HFFc6 (cell line): ENCODE measurements at places on chromosomes 12 and 14. TPM values are rescaled to one million over a fixed set of nuclear protein-coding genes. Genes with fewer than 3 reads are reported as not detected.

- DNase-seq: no peak
- H3K4me3 ChIP-seq: no peak overlapping the region
- H3K4me1 ChIP-seq: peaks cover 24% of the 10 kb centered on the region
Observed at GRCh38 chr12:74903522-74903921, 306.1 kb downstream of the KCNC2 start.

- DNase-seq: no peak
- peaks cover 3% of the 10 kb centered on the region; the same call in 1 of the 2 replicates for H3K27me3 ChIP-seq
- H3K36me3 ChIP-seq: peaks cover 12% of the 10 kb centered on the region; the same call in 1 of the 2 replicates
- no peaks in the 10 kb centered on the region for H3K4me1 ChIP-seq
- H3K4me3 ChIP-seq: no peak overlapping the region
Observed at GRCh38 chr12:131356485-131357184, 354.3 kb upstream of the SFSWAP start.

GRCh38 chr12:132657004-132657727 lies 30.0 kb downstream of the POLE start:
- peaks cover 36% of the 10 kb centered on the region for H3K36me3 ChIP-seq

DNA sequence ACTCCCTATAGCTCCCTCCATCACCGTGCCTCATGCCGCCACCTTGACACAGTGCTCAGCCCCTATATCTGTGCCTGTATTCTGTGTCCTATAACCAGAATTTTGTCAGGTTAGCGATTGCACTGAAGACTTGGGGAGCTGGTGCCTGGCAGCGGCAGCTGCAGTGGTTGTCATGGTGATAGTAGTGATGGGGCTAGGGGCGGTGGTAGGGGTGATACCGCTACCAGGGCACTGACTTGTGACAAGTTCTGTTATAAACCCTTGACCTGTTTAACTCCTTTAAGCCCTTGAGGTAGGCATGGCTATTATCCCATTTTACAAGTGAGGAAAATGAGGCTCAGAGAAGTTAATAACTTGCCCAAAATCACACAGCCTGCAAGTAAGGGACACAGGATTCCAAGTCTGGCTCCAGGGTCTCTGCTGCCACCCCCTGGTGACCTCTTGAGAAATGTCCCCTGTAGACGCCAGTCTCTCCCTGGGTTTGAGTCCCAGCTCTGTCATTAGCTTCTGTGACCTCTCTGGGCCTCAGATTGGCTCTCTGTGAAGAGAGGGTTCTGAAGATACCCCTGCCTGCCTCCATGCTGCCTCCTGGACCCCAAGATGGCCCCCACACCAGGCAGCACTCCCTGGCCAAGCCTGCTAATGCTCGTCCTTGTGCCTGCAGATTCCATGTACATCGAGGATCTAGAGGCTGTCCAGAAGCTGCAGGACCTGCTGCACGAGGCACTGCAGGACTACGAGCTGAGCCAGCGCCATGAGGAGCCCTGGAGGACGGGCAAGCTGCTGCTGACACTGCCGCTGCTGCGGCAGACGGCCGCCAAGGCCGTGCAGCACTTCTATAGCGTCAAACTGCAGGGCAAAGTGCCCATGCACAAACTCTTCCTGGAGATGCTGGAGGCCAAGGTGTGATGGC lies 121.9 kb downstream of the ESRRB start:
- no peak overlapping the region for H3K27ac ChIP-seq
- peaks cover 11% of the 10 kb centered on the region for H3K27me3 ChIP-seq
- DNase-seq: no peak

DNA sequence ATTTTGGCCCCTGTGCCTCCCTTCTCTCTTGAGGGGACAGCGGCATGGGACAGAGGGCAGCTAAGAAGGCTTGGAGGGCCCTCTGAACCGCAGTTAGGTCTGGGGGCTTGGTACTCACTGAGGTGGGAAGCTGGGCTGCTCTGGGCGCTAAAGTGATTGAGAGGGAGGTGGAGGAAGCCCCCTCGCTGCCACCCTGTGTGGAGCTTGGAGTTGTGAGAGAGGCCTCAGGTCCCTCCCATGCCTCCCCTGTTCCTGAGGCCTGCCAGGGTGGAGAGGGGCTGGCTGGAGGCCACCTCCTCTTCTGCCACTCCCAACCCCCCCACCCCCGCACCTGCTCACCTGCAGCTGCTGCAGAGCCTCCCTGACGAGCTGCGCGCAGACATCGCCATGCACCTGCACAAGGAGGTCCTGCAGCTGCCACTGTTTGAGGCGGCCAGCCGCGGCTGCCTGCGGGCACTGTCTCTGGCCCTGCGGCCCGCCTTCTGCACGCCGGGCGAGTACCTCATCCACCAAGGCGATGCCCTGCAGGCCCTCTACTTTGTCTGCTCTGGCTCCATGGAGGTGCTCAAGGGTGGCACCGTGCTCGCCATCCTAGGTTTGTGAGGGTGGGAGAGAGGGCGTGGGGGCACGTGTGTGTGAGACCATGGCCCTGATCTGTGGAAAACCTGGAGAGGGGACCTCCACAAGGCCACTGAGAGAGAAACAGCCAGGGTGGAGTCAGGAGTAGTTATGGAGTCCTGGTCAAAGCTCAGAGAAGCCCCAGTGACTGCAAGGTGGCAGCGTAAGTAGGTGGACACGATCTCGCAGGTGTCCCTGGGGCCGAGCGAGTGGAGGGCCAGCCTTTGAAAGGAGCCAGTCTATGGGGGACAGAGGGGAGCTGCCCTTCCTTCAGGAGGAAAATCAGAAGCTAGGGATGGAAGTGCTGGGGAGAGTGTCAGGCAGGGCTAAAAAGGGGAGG lies 11.2 kb downstream of the KCNH3 start:
- DNase-seq: no peak
- no peak overlapping the region for H3K27ac ChIP-seq
- no peaks in the 10 kb centered on the region for H3K4me1 ChIP-seq
- H3K4me3 ChIP-seq: no peak overlapping the region
- H3K27me3 ChIP-seq: peaks cover 38% of the 10 kb centered on the region
- no peaks in the 10 kb centered on the region for H3K36me3 ChIP-seq

CAPZA3 gene
- not detected in 3 replicates for total RNA-seq

CSRP2 gene
- 18.7 to 32.8 TPM (median 26.4 TPM) in 3 replicates for total RNA-seq

- peaks cover 53% of the 10 kb centered on the region for H3K4me1 ChIP-seq
- peak overlapping the region; percentile 81 for H3K27ac ChIP-seq
- peaks cover 44% of the 10 kb centered on the region for H3K36me3 ChIP-seq
- H3K27me3 ChIP-seq: peaks cover 14% of the 10 kb centered on the region
Observed at GRCh38 chr12:56590237-56590830, 39.8 kb downstream of the BAZ2A start.

- no peaks in the 10 kb centered on the region for H3K36me3 ChIP-seq
- H3K27me3 ChIP-seq: peaks cover 2% of the 10 kb centered on the region; the same call in 1 of the 2 replicates
- H3K27ac ChIP-seq: no peak overlapping the region
- DNase-seq: no peak
- H3K4me3 ChIP-seq: no peak overlapping the region
Observed at GRCh38 chr14:33127531-33127930, 188.9 kb downstream of the NPAS3 start.

DNA sequence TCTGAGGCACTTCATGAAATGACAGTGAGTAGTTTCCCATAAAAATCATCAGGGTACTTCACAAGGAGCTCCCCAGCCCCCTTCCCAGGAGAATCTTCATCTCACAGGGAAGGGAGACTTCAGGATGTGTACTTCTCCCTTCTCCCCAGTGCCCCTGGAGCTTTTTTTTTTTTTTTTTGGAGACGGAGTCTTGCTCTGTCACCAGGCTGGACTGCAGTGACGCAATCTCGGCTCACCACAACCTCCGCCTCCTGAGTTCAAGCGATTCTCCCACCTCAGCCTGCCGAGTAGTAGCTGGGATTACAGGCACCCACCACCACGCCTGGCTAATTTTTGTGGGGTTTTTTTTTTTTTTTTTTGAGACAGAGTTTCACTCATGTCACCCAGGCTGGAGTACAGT lies 10.4 kb downstream of the ITPK1 start:
- no peak for DNase-seq
- H3K27ac ChIP-seq: peak overlapping the region; percentile 13; the same call in 1 of the 2 replicates
- no peaks in the 10 kb centered on the region; the same call in 1 of the 2 replicates for H3K27me3 ChIP-seq
- no peaks in the 10 kb centered on the region for H3K36me3 ChIP-seq
